ENCODE measurements at places on chromosomes 3 and 15.

GRCh38 chr3:64563751-64564150, 124.0 kb downstream of the ADAMTS9 start:
- DNase-seq, result no peak

GRCh38 chr15:47768735-47769134, 51.4 kb downstream of the SEMA6D start:
- DNase-seq, result no peak

GRCh38 chr15:42507514-42507913, 12.1 kb downstream of the SNAP23 start:
- no peak for DNase-seq

- no peak for DNase-seq
Observed at GRCh38 chr3:31297726-31298298, 234.9 kb upstream of the STT3B start.

GRCh38 chr3:59237121-59237520, 187.3 kb upstream of the CFAP20DC start:
- no peak for DNase-seq

DNA sequence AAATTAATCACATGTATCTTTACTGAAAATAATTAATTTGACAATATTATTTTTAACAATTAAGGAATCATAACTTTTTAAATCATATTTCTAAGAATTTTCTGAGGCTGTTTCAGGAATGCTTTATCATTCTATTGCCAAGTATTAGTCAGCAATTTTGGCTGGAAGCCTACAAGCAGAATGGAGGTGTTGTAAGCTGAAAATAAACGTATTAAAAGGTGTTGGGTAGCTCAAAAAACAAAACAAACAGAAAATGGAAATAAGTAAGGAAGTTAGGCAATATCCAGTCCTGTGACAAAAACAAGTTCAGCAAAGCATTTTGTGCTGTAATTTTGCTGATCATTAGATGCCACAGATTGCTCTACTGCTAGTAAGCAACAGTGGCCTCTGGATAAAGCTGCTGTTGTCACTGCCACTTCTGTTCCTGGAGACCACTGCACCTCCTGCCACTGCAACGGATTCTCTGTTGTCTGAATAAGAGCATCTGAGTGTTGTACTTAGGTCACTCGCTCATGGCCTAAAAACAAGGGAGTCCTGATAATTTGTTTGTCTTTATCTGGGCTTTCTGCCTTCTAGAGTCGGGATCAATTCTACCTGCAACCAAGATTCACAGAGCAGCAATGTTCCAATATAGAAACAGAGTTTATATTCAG, 63.5 kb upstream of the SLITRK3 start:
- DNase-seq, result no peak

DNA sequence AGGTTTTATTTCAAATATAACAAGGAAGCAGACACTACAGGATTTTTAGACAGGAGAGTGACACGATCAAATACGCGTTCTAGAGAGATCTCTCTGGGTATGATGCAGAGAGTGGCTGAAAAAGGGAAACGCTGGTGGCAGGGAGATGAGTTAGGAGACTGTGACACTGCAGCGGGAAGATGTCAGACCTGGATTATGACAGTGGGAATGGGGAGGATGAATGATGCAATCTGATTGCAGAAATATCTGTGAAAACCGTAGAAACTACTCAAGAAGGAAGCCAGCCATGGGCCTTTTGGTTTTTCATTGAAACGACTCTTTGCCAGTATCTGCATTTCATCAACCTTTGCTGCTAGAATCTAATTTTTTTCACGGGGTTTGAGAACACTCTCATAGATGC, 157.9 kb downstream of the FAM43A start:
- DNase-seq, result no peak

DNA sequence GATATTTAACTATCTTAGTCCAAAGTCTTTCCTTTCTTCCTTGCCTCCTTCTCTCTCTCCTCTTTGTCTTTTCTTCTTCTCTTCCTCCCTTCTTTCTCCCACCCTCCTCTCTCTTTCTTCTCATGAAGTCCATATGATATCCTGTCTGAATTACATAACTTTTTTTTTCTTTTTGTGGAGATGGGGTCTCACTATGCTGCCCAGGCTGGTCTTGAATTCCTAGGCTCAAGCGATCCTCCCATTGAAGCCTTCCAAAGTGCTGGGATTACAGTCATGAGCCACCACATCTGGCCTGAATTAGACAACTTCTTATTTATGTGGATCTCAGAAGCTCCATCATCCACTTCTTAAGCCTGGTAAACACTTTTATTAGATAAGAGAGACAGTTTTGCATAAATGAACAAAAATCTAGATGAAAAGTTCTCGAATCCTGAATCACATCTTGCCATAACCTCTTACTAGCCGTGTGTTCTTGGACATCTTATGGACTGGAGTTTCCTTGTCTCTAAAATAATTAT, 206.5 kb downstream of the LPP start:
- DNase-seq, result no peak

DNA sequence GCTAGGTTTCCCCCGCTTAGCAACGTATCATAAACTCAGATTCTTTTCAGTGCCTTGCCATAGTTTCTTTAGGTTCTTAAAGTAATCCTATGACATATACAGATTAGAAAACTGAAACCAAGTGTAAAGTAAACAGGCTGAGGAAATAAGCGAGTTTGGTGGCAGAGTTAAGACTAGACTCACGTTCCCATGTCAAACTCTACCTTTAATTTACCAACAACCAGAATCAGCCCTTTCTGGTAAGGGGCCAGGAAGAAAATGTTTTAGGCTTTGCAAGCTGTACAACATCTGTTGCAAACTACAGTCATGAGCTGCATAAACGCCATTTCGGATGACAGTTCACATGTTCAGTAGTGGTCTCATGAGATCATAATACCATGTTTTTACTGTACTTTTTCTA, 128.0 kb upstream of the PRICKLE2 start:
- no peak for DNase-seq

GRCh38 chr15:44157679-44158078, 37.4 kb downstream of the FRMD5 start:
- no peak for DNase-seq

GRCh38 chr15:58217460-58217859, 79.3 kb downstream of the AQP9 start:
- DNase-seq, result no peak

- peak; percentile 76 for DNase-seq
Observed at GRCh38 chr15:31434588-31435260, 108.1 kb downstream of the KLF13 start.

DNA sequence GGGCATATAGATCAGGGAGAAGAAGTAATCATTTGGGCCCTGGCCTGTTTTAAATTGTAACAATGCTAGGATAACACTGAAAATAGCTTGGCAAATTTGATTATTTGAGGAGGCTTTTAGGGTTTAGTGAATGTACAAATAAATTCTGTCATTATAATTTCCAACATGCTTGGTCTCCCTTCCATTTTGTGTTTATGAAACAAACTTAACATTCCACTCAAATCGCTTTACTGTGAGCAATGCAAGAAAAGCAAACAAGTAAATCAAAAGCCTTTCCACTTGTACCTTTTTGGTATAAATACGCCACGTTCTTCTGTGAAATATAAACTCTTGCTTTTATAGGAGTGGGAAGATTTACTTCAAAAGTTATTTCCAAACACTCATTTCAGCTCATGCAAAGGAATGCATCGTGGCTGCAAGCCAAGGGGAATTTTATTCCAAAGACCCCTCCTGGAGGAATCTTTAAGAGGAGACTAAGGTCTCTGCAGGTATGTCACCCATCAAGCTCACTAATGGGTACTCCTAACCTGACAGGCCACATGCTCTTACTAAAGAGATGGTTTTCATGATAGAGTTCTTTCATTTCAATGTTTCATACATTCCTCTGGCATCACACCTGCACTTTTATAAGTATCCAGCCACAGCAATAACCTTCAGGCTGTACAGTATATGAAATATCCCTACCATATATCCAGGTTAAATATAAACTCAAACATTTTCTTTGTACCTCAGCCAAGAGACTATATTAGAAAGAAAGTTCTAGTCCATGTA, 115.2 kb downstream of the P3H2 start:
- DNase-seq, result no peak

DNA sequence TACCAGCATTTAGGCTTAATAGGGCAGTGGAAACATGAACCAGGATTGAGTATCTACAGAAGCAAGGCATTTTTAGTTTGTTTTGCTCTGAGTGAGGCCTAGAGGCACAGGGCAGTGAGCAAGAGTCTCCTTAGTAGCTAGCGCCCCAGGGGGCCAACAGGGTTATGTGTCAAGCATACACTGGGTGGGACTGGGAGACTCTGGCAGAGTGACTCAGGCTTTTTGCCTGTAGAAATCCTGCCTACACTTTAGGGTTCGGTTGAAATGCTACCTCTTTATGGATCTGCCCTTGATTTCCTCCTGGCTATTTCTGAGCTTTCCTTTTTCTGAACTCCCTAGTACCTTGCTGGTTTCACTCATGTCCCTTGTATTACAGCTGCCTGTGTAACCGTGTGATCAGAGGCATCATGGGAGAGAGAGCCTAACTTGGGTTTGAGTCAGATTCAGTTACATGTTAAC, 72.2 kb downstream of the TOP2B start:
- no peak for DNase-seq

DNA sequence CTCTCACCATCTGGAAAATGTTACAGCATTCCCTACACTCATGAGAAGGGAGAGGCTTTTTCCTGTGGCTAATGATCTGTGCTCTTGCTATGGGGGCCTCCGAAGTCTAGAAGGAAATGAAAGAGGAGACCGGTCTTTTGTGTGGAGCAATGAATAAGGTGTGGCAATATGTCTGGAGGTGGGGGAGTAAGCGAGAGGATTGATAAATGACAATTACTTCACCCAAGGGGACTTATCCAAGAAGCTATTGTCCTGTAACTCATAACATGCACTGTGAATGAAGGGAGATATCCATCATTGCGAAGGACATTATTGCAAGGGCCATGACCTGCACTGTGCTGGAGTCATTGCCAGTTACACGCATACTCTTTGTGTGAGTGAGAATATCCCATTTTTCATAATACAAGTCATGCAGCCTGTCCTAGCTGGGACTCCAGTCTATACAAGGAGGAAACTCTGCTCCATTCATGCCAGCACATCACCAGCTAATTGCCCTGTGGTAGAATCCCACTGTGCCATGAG, 37.7 kb upstream of the SYNPR start:
- no peak for DNase-seq

GRCh38 chr3:152595975-152596821, 238.7 kb upstream of the P2RY1 start:
- DNase-seq, result no peak

GRCh38 chr3:38131621-38132369, 5.1 kb downstream of the ACAA1 start:
- DNase-seq, result peak; percentile 23

DNA sequence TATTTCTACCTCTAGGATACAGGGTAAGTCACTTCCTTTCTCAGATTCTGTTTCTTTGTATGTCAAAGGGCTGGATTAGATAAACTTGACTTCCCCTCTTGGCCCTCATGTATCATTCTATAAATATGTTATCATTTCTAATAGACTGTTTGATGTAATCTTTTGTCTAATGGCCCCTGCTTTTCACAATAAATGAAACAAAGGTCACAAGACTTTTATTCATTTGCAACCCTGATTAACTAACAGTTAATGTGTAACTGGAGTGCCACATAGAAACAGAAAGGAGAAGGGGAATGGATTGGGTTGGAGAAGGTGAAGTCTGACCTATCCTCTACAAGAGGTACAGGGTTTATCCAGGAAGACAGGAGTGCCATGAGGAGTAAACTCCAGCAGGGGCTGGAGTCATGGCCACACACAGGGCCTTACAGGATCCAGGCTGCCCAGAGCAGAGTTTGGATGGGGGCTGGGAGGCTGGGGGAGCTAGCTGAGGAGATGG, 8.0 kb upstream of the B3GNT5 start:
- DNase-seq, result no peak

DNA sequence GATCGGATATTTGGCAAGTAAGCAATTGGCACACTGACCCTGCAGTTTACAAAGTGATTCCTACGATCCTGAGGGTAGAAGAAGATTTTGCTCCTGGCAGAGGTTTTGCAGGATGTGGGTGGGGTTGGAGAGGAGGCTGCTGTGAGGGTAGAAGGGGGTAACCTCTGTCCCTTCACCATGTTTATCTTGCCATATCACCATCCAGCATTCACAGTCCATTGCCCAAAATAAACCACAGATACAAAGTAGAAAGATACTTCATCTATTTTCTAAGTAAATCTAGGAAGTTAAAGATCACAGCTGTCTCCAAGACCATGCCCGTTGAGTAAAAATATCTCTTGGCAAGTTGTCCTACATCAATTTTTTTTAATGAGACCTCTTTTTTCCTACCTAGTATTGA, 51.6 kb downstream of the LIPC start:
- no peak for DNase-seq

DNA sequence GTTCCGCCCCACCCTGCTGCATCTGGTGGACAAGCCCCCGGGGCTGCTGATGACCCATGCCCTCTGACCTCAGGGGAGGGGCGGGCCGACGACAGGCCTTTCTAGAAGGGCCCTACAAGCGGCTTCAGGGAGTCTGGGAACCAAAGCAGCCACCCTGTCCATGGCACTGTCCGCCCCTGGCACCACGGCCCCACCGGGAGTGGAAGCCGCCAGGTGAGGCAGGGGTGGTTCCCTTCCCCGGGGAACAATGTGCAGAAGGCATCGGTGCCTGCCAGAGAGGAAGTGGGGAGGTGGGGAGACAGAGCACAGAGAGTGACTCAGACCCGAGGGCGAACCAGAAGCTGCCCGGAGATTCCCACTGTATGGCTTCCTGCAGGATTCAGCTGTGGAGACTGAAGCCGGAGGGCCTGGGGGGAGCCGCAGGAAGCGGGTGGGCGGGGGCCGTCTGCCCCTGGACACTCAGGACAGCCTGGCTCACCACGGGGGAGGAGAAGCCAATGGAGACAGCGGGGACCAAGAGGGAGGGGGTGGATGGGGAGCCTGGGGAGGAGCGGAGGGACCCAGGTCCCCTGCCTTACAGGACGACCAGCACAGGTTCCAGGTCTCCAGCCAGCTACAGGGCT, 134.0 kb downstream of the TPRA1 start:
- no peak for DNase-seq

DNA sequence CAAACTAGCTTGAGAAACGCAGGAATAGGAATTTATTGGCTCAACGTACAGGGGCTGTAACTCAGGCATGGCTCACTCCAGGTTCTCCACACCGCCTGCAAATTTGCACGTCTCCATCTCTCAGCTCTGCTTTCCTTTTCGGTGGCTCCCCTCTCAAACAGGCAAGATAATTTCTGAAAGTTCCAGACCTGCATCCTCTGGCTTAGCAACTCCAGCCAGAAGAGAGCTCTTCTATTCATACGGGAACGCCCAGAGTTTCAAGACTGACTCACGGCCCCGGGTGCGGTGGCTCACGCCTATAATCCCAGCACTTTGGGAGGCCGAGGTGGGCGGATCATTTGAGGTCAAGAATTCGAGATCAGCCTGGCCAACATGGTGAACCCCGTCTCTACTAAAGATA, 139.7 kb upstream of the BNIP2 start:
- DNase-seq, result no peak

GRCh38 chr3:134348524-134348923, 25.7 kb downstream of the AMOTL2 start:
- no peak for DNase-seq

GRCh38 chr3:55406696-55407425, 80.2 kb downstream of the WNT5A start:
- no peak for DNase-seq

All from stimulated activated CD4-positive, alpha-beta T cell treated with anti-CD3 and anti-CD28 coated beads, Interleukin-4, amount 100 ng/mL, for 48 hours (primary cell).